Esophagus squamous epithelium (tissue), 5 donors: ENCODE measurements at places on chromosomes 4 and X.

- DNase-seq = no peak
These were observed 22.8 kb upstream of the FMR1NB start for GRCh38 chrX:147958291-147958690.

GRCh38 chr4:70874268-70875156, 27.7 kb upstream of the MOB1B start:
- no peak for DNase-seq

DNA sequence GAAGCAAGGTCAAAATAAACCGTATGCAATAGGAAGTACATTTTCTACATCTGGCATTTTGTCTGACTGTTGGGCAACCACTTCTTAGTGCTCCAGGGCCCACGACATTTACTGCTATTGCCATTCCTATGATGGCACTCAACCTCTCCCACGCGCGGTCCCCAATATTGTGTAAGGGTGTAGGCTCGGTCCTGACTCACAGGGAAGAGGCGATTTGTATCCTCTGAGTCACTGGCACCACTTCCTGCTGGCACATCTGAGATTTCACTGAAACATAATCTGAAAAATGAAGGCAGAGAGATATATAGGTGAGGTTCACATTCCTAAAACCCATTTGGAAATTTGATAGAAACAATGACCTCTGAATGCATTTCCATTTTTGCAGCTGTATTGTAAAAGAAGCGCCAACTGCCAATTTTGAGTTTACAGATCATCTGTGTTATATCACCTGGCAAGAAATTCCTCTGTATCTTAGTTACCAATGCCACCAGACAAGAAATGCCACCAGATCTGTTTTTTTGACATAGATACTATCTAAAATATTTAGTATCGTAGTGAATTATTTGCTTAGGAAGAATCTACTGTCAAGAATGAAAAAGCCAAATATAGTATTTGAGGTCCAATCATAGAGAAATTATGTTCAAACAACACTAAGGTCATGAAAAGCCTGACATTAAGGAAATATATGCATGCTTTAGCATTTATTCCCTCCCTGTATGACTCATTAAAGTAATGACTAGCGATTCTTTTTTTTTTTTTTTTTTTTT, 9.8 kb downstream of the EREG start:
- no peak for DNase-seq

DNA sequence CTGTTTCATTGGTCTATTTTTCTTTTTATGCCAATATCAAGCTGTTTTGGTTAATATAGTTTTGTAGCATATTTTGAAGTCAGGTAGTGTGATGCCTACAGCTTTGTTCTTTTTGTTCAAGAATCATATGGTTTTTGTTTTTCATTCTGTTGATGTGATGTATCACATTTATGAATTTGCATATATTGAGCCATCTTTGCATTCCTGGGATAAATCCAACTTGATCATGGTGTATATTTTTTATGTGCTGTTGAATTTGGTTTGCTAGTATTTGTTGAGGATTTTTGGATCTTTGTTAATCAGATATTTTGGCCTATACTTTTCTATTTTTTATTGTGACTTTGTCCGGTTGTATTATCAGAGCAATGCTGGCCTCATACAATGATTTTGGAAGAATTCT, 74.8 kb downstream of the GPAT3 start:
- DNase-seq = no peak

DNA sequence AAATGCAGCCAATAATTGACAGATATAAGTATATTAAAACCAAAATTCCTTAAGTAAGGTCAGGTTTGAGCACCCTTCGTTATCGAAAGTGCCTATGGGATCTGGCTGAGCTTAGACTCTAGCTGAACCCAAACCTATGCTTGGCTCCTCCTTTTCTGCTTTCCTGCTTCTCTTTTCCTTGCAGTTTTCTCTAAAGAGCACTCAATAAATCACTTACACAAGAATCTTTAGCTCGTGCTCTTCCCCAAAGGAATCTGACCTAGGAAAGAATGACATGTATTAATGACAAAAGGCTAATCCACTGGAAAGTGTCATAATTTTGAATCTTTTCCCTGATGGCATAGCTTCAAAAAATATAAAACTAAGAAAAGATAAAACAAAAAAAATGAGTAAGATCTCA, 282.7 kb downstream of the DKK2 start:
- DNase-seq = no peak

DNA sequence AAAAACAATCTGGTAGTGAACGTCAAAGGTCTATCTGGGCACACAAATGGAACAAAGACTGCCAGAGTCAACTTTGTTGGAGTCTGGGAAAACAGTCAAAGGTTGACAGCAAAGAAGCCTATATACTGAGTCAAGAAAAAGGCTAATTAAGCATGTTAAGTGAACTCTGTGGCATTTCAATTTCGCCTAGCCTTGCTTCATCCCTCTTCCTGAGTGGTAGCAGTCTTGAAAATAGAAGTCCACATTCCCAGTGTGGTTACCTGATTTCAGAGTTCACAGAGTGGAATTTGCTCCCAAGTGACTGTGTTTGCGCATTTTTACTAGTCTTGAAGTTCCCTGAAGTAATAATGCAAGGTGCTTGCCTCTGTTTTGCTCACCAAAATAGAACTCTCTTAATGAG, 760.0 kb downstream of the FSTL5 start:
- no peak for DNase-seq

DNA sequence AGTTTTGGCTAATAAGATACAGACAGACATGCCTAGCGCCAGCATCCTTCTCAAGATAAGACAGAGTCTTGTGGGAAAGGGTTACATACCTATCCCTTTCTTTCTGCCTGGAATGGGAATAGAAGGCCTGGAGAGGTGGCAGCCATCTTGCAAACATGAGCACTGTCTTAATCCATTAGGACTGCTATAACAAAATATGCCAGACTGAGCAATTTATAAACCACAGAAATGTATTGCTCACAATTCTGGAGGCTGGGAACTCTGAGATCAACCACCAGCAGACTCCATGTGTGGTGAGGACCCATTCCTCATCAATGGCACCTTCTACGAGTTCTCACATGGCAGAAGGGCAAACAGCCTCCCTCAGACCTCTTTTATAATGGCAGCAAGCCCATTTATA, 26.5 kb upstream of the NEIL3 start:
- no peak for DNase-seq

GRCh38 chrX:72307646-72308051, 1.9 kb upstream of the CITED1 start:
- no peak for DNase-seq

GRCh38 chr4:125338814-125339213, 24.1 kb downstream of the FAT4 start:
- no peak for DNase-seq

- DNase-seq = no peak
These were observed 79.2 kb downstream of the FBXL5 start for GRCh38 chr4:15575966-15576365.

DNA sequence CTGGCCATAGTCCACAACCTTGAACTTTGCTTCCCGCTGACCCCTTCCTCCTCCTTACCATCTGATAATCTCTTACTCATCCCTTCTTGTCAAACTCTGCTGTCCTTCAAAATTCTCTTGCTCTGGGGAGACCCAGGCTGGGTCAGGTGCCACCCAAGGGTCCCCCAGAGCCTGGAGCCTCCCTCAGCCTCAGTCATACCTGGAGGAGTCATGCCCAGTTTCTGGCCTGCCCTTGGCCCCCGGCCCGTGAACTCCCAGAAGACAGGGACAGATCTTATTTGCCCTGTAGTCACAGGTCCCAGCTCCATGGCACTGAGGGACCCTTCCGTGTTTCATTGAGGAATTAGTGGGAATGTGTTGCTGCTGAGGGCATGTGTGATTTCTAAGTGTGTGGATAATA, 4.7 kb upstream of the GPR78 start:
- DNase-seq = no peak

GRCh38 chrX:82196866-82197265, 995.0 kb downstream of the SH3BGRL start:
- DNase-seq = no peak

GRCh38 chrX:85345523-85345922, 33.9 kb downstream of the POF1B start:
- DNase-seq = no peak

DNA sequence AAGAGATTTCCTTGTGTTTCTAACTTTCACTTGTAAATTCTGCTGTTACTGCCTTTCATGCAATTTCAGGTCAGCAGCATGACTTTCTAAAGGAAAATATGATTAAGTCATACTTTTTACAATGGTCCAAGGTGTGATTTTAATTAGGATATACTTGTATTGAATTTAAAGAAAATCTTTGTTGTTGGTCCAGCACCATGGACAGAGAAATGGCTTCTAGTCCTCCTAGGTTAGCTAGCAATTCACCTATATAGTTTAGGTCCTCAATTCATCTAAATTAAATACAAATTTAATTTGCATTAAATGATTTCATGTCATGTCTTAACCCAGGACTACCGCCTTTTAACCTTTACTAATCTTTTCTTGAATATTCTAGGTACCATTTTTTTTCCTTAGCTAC, 304.9 kb upstream of the RPS6KA3 start:
- no peak for DNase-seq

DNA sequence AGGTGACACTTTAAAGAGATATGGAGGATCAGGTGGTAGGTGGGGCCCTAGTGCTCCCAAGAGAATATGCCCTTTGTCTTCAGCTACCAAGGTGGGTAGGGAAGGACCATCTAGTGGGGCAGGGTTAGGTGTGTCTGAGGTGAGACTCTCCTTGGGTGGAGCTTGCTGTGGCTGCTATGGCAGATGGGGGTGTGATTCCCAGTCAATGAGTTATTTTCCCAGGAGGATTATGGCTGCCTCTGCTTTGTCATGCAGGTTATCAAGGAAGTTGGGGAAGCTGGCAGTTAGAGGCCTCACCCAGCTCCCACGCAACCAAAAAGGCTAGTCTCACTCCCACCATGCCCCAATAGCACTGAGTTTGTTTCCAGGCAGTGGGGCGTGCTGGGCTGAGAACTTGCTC, 18.0 kb upstream of the SPIN2A start:
- no peak for DNase-seq

DNA sequence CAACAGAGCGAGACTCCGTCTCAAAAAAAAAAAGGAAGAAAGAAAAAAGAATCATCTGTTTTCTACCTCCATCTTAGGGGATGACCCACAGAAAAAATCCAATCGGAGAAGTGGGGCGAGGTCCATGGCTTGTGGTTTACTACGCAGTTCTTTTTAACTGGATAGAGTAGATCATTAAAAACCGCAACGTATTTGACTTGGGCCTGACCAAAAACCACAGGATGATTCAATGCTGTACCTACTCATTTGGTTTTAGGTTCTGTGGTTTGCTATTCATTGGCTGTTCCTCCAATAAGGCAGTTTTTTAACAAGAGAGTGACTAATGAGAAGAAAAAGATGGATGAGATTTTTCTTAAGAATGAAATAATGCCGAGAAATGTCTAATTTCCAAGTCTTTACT, 83.7 kb downstream of the FREM3 start:
- DNase-seq = no peak

- DNase-seq = peak; percentile 86
These were observed 45.7 kb downstream of the PRPS1 start for GRCh38 chrX:107673933-107674479.
